ENCODE measurements at places on chromosomes 3 and 15.
A peak's percentile ranks its signal among the peaks of the same experiment; 100 is the strongest.

DNA sequence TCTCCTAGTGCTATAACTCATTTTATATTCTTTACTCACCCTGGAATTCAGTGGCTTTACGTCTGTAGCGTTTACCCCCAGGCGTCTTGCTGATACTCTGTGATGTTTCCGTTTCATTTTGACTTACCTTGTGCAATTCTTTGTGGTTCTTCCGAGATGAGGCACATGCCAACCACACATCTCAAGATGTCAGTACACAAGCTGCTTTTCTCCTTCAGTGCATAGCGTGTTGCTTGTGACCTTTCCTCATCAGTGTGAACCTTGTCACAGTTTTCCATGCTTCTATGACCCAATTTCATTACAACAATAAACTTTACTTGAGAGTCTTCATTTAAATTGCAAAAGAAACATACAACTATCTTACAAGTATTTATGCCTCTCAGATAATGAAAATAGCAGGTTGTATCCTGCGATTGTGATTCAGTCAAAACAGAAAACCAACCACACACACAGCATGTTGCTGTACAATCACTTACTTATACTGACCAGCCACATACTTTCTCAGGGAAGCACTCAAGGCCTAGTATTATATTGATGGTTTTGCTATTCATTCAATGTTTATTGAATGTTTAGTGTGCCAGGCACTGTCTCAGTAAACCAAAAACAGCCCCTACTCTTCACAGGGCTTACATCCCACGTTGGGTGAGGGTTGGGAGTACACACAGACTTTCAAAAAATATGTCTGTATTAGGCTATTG lies 4.6 kb upstream of the TBL1XR1 start:
- DNase-seq = peak; percentile 24

GRCh38 chr3:150274372-150274771 lies 133.7 kb upstream of the TSC22D2 start:
- DNase-seq = no peak

DNA sequence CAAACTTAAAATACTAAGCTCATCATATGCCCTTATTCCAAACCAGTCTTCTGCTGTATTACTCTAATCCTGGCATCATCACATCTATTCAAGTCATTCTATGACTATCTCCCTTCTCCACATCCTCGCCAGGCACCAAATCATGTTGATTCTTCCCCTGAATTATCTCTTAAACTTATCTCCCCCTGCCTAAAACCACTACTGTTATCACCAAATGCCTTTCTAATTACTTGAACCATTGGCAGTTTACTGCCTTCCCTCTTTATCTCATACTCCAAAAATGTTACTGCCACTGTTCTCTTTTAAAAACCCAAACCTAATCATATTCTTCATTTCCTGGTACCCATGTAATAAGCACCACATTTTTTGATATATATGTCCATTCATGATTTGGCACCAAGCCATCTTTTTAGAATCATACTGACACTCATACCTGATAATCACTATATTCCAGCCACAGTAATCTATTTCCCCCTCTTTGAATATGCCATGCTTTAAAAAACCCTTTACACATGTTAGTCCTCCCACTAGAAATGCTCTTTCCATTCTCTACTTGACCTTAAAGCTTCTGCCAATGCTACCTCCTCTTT lies 126.8 kb downstream of the PEAK1 start:
- DNase-seq = no peak

DNA sequence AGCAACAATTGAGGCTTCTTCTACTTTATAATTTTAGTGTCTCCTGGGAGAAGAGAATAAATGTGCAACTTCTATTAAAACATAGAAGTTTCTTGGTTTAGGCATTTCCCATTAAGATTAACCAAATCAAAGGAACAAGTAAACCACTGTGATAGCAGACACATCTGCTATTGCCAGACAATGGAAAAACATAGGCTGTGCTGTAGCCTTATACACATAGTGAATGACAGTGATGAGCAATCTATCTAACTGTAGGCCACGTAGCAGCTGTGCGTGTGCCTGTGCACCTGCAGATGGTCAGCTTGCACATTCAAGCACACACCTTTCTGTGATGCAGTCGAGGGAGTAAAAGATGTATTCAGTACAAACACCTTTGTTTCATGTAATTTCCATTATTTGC lies 32.7 kb downstream of the GNB4 start:
- no peak for DNase-seq

DNA sequence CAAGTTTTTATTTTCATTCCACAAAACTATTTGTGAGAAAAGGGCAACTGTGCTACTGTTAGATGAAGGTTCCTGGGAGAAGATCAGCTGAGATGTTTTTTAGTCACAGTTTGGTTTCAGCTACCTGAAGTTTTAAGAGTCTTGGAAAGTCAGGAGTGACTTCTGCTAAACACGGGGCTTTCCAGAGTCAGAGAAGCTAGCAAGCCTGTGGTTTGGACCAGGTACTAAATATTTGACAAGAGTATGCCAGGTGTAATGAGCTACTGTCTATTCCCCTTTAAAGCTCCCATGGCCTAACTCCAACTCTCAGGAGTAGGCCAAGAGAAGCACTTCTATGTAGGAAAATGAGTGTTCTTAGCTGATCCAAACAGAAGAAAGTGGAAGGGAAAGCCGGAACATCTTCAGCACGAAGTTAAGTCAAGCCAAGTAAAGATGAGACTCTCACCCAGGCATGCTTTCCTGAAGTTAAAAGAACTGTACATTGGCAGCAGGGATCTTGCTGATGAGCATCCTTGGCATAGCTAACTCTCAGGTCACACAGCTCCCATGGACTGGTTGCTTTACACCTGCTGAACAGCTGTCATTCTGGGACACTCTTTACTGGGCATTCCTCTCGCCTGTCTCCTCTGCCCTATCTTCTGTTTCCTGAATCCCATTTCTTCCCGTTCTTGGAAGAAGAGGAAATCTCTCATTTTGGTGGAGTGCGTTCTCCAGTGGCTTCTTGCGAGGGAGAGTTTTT lies 22.5 kb downstream of the TM4SF18 start:
- no peak for DNase-seq

- no peak for DNase-seq
Measured at GRCh38 chr15:71049706-71050422, 65.4 kb upstream of the THSD4 start.
